T-helper 22 cell (primary cell): ENCODE measurements at places on chromosomes 7 and 10.

- no peak for DNase-seq
Measured at GRCh38 chr7:151481650-151482505, 37.8 kb downstream of the RHEB start.

DNA sequence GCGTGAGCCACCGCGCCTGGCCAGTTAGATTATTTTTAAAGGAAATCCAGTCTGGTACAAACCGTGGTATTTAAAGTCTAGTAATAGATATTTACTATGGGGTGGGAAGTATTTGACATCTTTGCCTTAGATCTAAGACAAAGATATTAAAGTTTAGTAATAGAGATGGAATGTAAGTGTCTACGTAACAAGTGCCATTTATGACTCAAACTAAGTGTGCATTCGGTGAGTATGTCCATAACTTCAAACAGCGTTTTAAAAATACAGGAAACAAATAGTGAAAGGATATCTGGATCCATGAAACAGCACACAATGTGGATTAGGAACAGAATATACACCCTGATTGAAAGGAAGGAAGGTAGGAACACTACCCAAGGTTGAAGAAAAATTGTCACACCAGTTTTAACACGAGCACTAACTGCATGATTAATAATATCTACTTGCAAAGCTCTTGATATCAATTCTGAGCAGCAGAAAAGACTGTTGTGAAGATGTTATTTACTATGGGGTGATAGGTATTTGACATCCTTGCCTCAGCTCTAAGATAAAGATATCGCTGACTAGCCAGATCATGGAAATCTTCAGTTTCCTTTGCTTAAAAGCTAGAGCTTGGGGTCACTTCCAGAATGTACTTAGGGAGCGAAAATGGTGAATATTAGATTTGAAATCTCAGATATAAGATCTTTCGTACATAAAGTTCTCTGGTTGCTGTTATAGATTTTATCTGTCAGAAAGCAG lies 48.7 kb downstream of the EPC1 start:
- DNase-seq, result no peak

- no peak for DNase-seq
Measured at GRCh38 chr10:73232887-73233286, 14.2 kb downstream of the DNAJC9 start.

- no peak for DNase-seq
Measured at GRCh38 chr7:141460781-141461715, 90.2 kb upstream of the AGK start.

GRCh38 chr7:34451923-34452322 lies 206.1 kb upstream of the NPSR1 start:
- no peak for DNase-seq
